ENCODE measurements at places on chromosomes 11 and 22.

DNA sequence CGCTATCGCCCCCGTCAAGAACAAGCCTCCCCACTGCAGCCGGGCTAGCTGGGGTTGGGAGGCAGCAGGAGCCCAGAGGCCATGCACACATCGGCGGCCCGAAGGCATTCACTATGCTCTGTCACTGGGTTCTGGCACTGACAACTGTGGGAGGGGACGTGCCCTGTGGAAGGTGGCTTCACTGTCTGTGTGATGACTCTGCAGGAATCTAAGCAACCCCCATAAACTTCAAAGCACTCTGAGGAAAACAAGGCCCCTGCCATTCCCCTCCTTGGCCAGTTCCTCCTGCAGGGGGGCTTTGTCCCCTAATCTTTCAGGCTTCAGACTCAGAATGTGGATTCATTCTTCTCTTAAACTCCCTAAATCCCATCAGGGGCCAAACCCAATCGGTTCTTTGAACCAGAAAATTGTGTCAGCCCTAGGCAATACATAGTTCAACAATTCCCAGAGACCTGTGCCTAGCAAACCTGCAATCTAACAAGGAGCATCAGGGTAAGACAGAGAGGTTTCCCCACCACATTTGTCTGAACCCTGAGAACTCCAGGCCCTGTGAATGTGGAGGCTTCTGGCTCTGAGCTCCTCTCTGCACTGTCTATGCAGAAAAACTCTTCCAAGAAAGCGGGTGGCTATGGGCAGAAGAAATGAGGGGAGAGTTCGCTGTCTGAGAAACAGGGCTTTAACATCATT, 1477.2 kb downstream of the TBC1D22A start:
- DNase-seq = no peak

- DNase-seq = no peak
Measured at GRCh38 chr22:32882360-32882755, 80.9 kb downstream of the TIMP3 start.

GRCh38 chr22:34308101-34308500, 387.8 kb upstream of the LARGE1 start:
- no peak for DNase-seq

GRCh38 chr11:60960405-60960804, 8.4 kb upstream of the SLC15A3 start:
- no peak for DNase-seq

DNA sequence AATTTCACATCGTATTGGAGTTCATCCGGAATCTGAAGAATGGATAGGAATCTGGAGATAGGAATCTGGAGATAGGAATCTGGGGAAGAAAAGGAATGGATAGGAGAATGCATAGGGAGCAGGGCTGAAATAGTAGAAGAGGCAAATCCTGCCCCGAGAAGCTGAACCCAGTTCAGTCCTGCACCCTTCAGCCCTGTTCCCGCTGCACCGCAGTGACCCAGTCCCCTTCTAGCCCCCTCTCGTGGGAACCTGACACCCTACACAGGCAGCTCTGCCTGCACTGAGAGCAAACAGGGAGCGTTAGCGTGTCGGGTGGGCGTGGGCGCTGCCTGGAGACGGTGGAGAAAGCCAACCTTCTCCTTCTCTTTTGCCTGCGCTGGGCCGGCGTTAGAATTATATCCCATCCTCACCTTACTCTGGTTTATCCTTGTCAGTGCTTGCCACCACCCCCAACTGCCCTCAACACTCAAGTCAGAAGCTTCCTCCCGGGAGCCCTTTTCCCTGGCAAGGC, 1.0 kb upstream of the CCKBR start:
- no peak for DNase-seq

- DNase-seq = peak; percentile 19
Measured at GRCh38 chr11:7251836-7252682, at the start of gene SYT9. SYT9 (plus strand) TSS chr11:7251904; CDS start chr11:7252187, 283 bp downstream.

GRCh38 chr22:37403267-37403960, 23.9 kb downstream of the ELFN2 start:
- no peak for DNase-seq

- DNase-seq = peak; percentile 17
Measured at GRCh38 chr11:102794382-102794781, 3.6 kb downstream of the MMP1 start.

- DNase-seq = no peak
Measured at GRCh38 chr22:44396727-44397722, 84.3 kb upstream of the SHISAL1 start.

DNA sequence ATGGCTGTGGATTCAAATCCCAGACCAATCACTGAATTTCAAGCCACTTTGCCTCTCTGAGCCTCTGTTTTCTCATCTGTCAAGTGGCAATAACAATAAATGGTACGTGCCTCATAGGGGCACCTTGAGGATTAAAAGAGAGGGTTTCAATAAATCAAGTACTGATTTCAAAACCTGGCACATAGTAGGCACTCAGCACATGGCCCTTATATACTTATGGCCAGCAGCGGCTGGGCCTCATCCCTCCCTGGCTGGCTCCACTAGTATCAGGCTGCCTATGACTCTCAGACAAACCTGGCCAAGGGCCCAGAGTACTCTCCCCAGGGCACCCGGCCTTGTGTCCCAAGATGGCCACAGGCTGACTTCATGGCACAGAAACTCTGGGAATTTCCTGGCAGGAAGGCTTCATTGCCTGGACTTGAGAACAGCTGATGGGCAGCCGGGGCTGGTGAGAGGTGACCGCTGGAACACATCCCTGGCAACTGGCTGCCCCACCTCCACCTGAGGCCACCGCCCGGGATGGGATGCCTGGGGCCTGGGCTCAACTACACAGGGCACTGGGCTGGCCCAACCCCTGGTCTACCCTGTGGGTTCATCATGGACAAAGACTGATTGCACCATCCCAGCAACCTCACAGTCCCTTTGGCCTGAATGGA, 3.4 kb downstream of the FADS3 start:
- peak; percentile 50 for DNase-seq

- DNase-seq = no peak
Measured at GRCh38 chr22:29152954-29153719, 52.6 kb upstream of the EMID1 start.

- DNase-seq = no peak
Measured at GRCh38 chr11:59923813-59924212, 14.4 kb upstream of the OOSP1 start.

GRCh38 chr11:44851496-44851895, 99.2 kb downstream of the TP53I11 start:
- no peak for DNase-seq

- no peak for DNase-seq
Measured at GRCh38 chr11:64611869-64612646, 21.0 kb downstream of the SLC22A12 start.

GRCh38 chr11:74592441-74593362, at the start of gene POLD3:
POLD3 (plus strand) TSS chr11:74592582; CDS start chr11:74592659, 77 bp downstream.
- peak; percentile 86 for DNase-seq

DNA sequence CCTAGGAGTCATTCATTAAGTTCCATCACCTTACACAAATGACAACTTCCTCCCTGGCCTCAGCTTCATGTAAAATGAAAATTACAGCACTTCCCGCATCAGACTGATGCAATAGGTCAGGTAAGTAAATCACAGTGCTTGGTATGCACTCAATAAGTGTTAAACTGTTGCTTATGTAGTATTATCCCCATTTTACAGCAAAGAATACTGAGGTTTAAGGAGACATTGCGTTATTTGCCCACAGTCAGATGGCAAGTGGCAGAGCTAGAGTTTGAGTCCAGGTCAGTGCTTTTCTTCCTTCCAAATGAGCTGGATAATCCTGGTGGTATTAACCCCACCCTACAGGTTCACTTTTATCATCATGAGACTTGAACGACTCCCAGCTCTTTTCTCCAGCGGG, 29.7 kb downstream of the WT1 start:
- DNase-seq = no peak

GRCh38 chr22:17578136-17578754, 14.9 kb downstream of the SLC25A18 start:
- no peak for DNase-seq

DNA sequence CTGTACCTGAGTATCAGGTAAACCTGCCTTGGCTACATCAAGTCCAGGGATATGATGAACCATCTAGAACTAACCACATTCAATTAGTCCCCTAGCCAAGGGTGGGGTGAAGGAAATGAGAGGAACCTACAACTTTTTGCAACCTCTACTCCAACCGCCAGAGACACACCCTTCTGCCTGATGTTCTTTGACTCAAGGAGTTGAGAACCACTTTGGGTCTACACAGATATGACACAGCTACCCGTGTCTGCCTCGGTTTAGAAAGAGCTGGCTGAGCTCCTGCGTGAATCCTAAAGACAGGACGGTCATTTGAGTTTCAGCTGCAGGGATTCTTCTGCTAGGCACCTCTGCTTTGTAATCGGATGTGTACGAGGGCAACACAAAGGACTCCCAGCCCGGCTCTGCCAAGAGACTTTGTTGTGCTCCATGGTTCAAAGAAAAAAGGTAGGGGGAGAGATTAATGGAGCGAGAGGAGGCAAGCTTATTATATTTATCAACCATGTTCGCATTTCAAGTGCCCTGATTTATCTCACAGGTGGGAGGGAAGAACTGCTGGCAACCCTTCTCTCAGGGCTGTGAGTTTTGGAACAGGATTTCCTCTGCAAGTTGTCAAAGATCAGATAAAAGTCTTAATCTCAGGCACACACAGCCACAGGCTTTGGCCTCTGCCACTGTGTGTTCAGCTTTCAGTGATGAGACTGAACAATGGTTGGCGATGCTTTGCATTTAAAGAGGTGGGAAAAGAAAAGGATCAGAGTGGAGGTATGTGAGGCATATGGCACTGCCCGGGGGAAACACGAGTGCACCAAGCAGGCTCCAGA, 35.1 kb downstream of the FLI1 start:
- no peak for DNase-seq

DNA sequence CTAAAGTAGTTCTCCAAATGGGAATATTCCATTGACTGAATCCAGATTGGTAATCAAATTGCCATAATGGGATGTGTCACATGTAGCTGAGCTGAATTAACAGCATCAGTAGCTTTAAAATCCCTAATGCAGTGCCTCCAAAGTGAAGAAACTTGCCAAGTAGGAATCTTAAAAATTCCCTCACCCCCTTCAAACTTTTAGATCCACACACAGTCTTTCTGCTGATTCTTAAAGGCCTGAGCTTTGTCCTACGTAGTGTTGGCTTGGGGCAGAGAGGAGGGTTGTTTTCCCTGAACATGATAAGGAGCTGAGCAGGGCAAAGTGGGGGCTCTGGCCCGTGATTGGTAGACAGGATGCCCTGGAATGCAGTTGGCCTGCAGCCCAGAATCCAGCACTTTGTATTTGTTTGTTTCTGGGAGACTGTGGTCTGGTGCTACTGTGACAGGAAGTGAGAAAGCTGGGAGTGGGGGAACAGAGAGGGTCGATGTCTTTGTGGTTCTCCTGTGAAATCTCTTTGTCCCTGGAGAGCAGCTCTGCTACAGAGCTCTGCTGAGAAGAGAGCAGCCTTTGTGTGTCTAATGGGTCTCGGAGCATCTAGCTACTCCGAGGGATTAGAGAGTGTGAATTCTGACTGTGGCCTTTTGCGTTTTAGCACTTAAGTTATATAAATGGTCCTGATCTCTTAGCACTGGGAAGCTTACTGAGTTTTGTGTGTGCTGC, 16.9 kb downstream of the CTNND1 start:
- DNase-seq = peak; percentile 98

- DNase-seq = no peak
Measured at GRCh38 chr11:99614352-99614751, 593.6 kb downstream of the CNTN5 start.

DNA sequence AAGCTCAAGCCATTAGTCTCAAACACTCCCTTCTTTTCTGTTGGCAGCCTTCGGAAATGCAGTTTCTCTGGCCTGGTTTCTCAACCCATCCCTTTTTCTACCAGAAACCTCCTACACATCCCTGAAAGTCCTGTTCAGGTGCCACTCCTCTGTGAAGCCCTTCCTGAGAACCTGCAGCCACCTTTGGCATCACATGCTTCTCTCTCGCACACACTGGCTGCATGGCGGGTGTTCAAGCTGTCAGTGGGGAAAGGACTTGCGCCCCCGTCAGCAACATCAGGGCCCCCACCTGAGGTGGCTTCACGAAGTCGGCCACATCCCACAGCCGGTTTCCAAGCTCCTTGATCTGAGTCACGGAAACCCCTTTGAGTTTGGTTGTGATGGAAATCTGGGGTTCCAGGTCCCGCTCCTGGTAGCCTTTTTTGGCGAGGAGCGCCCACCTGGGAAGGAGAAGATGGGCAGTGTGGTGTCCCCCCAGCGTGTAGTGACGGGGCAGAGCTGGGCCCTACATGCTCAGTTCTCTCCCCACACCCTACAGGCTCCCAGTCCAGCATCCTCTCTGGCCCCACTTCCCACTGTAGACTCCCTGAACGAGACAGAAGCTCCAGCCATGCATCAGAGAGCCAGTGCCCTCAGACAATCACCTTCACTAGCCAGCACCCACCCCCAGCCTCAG, 1.7 kb upstream of the LRRC74B start:
- no peak for DNase-seq

DNA sequence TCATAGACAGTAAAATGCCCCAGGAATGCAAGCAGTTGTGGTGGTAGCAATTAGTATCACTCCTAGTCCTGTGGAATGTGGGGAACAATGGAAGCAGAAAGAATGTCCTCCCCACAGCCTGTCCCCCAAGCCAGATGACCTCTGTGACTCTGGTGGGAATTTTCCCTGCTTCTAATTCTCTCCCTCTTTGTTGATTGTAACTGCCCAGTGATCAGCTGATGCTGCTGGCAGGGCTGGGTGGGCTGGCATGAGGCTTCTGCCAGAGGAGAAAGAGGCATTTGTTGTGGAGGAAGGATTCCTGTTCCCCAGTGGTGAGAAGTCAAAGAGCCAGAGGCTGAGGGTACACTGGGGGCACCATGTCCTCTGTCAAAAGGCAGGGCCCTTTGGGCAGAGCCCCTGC, 116.7 kb upstream of the NCAM1 start:
- DNase-seq = peak; percentile 49

DNA sequence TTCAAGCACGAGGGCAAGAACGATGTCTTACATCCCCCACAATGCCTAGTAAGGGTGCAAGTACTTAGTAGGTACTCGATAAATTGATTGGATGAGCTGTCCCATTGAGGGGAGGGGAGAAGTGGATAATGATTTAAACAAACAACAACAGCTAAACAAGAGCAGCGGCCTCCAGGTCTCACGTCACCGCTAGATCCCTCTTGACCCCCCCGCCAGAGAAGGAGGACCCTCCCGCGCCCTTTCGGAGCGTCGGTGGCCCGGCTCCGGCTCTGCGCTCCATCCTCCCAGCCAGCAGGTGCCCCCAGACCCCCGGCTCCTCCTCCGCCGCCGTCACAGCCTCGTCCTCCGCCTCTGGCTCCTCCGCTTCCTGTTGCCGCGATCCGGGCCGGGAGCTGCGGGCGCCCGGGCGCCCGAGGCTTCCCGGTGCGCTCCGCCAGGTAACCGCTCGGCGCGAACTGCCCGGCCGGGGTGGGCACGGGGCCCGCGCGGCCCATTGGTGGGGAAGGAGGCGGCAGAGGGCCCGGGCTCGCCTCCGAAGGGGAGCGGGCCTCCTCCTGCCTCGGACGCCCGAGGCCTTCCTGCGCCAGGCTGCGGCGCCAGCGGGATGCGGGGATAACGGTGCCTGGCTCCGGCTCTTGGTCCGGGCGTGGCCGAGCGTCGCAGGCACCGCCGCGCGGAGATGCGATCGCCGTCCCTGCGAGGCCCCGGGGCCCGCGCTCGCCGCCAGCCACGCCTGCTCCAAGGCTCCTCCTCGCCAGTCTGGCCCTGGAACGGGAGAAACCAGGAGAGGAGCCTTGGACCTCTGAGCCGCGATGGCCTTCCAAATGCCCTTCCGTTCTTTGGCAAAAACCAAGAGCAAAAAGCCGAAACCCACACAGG, at the start of gene TLCD5:
Gene TLCD5, plus strand, starts transcription at position 368 of the 879 bp plus-strand sequence. CDS start 2,143 bp downstream, outside the sequence.
- DNase-seq = peak; percentile 47

Data from kidney glomerular epithelial cell (primary cell).